ENCODE measurements at places on chromosomes 4 and X.

DNA sequence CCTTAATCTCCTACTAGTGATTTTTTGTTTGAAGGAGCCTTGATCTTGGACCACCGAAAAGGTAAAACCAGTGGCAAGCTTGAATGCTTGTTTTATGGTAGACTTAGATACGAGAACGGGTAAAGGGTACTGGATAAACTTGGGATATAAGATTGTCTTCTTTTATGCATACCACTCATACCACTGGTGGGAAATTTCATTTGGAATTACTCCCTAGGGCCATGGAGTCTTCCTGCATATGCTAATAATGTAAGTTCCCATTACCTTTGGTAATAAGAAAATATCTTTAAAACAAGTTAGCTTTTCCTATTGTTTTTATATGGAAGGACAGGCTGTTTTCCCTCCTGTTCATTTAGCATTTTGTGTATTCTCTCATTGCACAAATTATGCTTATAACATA, 11.7 kb downstream of the SMARCAD1 start:
- no peak for DNase-seq

- DNase-seq = no peak
Observed at GRCh38 chrX:42398967-42399631, 378.9 kb downstream of the PPP1R2C start.

DNA sequence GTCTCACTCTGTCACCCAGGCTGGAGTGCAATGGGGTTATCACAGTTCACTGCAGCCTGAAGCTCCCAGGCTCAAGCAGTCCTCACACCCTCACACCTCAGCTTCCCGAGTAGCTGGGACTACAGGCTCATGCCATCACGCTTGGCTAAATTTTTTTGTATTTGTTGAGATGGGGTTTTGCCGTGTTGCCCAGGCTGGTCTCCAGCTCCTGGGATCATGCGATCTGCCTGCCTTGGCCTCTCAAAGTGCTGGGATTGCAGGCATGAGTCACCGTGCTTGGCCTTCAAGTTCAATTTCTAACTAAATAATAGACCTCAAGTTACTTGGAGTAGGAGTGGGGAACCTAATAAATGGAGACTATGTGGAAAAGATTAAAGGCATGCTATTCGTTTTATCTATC, 48.9 kb downstream of the MND1 start:
- DNase-seq = peak; percentile 30

GRCh38 chrX:79366873-79367749, at the start of gene ITM2A:
Gene ITM2A, minus strand, starts transcription at chrX:79367334. Its CDS starts 119 bp downstream, at chrX:79367215.
- peak; percentile 58 for DNase-seq

GRCh38 chr4:169367826-169368225, 97.1 kb upstream of the SH3RF1 start:
- DNase-seq = no peak
